ENCODE measurements at places on chromosomes 6 and 20.
A peak's percentile ranks its signal among the peaks of the same experiment; 100 is the strongest.

DNA sequence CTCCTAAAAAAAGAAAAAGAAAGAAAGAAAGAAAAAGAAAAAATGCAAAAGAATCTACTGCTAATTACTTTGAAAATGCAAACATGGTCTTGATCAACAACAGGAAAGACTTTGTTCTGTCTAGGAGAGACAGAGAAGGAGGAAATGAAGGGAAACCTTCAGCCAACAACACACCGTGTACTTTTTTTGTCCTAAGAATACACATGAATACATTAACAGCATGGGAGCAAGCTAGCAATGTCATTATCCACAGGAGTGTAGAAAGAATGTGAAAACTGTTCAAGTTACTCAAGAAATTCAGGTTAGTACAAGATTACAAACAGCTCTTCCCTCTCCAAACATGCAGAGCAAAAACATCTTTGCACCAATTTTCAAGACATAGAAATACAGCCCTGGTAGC lies 326.3 kb downstream of the UBE3D start:
- DNase-seq: no peak

GRCh38 chr6:920512-920911 lies 227.6 kb upstream of the EXOC2 start:
- no peak for DNase-seq

DNA sequence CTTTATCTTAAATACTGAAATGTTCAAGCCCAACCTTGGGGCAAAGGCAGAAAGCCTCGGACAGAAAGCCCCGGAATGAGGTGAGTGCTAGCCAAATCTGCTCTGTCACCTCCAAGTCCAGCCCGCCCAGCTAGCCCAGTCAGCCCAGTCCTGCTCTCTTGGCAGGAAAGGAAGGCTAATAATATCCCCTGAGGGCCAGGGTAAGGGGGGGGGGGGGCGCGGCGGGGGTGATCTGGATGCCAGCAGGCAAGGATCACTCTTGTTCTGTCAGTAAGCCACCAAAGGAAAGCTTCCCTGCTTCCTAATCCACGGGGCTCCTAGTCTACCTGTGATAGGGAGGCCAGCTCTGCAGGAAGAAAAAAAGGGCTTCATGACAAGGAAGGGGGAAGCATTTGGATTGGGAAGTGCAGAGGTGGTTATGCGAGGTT lies 1.1 kb downstream of the NDRG3 start:
- peak; percentile 2 for DNase-seq

GRCh38 chr6:111524735-111525134 lies 41.7 kb upstream of the REV3L start:
- DNase-seq: no peak

DNA sequence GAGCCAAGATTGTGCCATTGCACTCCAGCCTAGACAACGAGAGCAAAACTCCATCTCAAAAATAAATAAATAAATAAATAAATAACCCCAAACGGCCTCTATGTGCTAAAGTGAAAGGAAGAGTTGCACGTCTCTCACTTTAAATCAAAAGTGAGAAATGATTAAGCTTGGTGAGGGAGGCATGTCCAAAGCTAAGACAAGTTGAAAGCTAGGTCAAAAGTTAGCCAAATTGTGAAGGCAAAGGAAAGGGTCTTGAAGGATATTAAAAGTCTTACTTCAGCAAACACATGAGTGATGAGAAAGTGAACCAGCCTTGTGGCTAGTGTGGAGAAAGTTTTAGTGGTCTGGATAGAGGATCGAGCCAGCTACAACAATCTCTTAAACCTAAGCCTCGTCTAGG lies 14.3 kb downstream of the ZBP1 start:
- DNase-seq: no peak

DNA sequence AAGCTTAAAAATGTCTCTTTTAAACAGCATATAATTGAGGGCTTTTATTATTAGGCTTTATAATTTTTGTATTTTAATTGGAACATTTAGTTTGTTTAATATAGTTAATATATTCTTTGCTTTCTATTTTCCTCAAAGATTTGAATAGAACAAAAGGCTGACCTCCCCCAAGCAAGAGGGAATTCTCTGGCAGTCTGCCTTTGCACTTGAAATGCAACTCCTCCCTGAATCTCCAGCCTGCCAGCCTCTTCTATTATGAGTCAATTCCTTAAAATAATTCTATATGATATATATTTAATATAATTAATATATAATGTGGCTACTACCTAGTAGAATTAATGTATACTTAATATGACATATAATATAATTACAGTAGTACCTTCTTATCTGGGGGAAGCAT lies 69.2 kb downstream of the PTPRA start:
- DNase-seq: no peak

DNA sequence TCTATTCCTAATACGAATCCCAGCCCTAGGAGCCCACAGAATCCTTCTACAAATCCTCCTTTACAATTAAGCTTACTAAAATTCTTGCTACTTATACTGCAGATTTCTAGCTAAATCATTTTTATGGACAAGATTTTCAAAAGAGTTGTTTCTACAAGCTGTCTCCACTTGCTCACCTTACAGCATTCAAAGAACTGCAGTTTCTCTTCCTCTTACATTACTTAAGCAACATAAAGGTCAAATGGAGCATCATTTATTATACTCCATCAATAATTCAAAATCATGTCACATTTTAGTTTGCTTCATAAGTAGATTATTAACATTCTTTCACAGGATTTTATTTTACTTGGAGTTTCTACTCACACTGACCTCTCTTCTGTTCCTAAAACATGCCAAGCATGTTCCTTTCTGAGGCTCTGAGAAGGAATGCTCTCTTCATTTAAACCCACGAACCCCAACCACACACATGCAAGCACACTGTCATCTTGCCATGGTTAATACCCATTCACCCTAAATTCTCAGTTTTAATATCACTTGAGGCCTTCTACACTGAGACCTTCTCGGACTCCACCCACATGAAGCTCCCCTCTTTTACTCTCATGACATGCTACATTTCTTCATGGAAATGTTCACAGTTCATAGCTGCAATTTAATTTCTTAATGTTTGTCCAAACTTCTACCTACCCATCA lies 388.2 kb downstream of the TBC1D32 start:
- DNase-seq: no peak

GRCh38 chr6:131353106-131353505 lies 217.8 kb downstream of the AKAP7 start:
- DNase-seq: no peak

DNA sequence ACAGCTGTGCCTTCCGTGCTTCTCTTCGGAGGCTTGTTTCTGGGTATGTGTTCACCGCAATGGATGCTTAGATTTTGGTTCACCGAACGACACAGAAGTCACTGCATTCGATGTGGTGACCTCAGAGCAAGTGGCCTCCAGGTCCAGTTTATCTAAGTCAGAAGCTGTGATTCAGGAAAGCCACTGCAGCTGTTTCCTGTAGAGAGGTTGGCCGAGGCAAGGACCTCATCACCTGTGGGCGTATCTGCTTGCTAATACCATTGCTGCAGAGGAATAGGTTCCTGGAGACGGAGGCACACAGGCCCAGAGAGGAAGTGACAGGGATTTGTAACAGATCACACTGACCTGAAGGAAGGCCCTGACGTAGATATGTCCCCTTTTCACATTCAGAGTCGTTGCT lies 82.7 kb downstream of the FARS2 start:
- DNase-seq: no peak

DNA sequence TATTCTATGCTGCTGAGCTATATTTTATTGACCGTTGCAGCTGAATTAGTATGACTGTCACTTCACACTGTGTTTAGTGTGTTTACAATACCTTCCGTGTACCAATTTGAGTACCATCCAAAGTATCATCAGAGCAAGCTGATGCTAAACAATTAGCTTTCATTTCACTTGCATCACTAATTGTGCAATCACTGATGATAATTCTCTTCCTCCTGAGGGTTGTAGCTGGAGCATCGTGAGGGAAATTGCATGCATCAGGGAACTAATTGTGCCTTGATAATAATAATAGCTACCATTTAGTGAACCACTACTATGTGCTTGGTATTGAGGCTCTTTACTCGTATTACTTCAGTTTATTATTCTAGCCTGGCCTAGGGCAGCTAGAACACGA lies 384.8 kb upstream of the SOX4 start:
- DNase-seq: no peak

DNA sequence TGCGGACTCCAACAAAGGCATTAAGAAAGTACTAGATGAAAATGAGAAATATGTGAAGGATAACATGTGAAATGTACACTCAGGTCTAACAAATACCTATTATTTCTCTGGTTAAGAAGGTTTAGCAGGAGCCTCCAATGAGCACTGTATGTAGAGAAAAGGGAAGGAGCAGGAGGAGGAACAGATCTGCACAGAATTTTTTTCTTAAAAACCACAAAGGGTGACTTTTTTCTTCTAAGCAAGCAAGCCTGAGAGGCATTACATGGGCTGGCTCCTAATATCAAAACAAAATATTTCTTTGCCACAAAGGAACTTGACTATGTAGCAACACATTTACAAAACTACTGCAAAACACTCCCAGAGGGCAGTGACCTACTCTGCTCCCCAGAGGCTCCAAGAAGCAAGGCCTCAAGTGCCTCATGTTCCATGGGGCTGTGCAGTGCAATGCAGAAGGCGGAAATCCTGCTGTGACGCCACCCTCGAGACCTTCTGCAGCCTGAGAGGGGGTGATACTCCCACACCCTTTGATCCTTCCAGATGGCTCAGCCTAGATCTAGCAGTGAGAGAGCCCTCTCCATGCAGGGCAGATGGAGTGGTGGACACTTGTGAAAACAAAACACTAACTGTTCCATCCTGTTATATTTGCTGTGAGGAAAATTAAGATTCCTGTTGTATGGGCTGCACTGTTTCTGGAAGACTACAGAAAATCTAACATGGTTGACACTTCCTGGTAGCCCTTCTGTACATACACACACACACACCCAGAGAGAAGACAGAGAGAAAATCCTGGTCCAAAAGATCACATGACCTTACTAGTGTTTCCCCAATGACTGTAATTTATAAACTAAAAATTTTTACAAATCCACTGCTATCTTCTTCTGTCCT lies 36.0 kb upstream of the SMIM29 start:
- peak; percentile 57 for DNase-seq

DNA sequence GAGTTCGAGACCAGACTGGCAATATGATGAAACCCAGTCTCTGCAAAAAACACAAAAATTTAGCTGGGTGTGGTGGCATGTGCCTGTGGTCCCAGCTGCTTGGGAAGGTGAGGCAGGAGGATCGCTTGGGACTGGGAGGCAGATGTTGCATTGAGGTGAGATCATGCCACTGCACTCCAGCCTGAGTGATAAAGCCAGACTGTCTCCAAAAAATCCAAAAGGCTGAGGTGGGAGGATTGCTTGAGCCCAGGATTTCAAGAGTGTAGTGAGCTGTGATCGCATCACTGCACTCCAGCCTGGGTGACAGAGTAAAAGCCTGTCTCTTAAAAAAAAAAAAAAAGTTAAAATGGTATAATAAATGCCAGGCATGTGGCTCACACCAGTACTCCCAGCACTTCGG lies 1.3 kb upstream of the PTCRA start:
- DNase-seq: no peak

DNA sequence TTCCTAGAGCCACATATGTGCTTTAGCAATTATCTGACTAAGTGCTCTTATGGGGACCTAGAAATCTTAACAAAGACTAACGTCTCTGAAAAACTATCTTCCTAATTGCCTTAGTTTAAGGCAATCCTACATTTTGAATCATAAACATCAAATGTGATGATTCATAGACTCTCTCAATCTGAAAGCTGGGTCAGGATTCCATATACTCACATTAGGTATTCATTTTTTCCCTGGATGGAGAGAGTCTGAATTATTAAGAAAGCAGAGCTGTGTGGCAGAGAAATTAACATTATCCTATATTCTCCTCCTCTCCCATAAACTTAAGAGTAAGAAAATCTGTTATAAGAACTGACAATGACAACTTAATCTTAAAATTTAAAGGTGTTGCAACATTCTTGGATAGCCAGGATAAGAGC lies 1.6 kb upstream of the PRL start:
- peak; percentile 24 for DNase-seq

GRCh38 chr20:49938173-49939163 lies 2.3 kb downstream of the RNF114 start:
- DNase-seq: no peak

GRCh38 chr20:11186301-11187008 lies 512.7 kb upstream of the JAG1 start:
- no peak for DNase-seq

DNA sequence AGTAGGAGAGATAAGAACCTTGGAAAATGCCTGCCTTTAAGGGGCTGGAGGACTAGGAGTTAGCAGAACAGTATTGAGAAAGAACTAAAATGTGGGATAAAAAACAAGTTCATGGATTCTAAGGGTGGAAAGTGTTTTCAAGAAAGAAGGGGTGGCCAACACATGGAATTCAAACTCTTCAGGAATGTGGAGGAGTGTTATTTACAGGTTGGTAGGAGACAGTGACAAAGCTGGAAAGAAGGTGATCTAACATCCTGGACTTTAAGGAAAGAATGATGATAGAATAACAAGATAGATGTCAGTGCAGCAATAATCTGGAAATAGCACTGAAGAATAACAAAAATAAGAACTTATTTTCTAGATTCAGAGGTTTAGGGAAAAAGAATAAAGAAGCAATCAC lies 54.0 kb upstream of the TNFRSF21 start:
- DNase-seq: no peak

GRCh38 chr20:19347943-19348456 lies 135.6 kb downstream of the SLC24A3 start:
- DNase-seq: no peak

- peak; percentile 34 for DNase-seq
Measured at GRCh38 chr6:159084493-159085091, 39.8 kb upstream of the TAGAP start.

DNA sequence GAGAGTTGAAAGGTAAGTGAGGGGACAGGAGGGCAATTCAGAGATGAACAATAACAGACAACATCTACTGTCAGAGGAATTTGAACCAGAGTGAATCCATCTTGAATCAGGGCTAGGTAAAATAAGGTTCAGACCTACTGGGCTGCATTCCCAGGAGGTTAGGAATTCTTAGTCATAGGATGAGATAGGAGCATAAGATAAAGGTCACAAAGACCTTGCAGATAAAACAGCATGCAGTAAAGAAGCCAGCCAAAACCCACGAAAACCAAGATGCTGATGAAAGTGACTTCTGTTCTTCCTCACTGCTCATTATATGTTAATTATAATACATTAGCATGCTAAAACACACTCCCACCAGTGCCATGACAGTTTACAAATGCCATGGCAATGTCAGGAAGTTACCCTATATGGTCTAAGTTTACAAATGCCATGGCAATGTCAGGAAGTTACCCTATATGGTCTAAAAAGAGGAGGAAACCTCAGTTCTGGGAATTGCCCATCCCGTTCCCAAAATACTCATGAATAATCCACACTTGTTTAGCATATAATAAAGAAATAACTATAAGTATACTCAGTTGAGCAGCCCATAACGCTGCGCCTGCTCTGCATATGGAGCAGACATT lies 248.5 kb downstream of the HAO1 start:
- DNase-seq: no peak

DNA sequence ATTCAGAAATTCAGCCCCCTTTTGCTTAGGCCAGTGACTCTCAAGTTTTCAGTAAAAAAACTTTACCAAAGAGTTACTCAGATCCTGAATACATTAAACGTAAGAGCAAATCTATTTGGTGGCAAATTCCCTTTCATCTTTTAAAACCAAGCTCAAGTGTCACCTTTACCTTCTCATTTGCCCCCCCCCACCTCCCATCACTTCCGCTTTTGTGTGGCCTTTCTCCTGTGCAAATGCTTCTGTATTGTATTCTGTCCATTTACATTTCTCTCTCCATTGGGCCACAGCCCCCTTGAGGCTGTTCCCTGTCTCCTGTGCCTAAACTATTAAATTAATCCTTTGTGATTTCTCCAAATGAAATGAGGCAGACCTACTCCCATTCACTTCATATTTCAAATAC lies 1.9 kb downstream of the NOL7 start:
- DNase-seq: no peak

- DNase-seq: no peak
Measured at GRCh38 chr6:168214586-168215104, 104.9 kb downstream of the DACT2 start.

- no peak for DNase-seq
Measured at GRCh38 chr6:7762760-7763159, 36.9 kb downstream of the BMP6 start.
